ENCODE measurements at places on chromosomes 3 and 15.
A peak's percentile ranks its signal among the peaks of the same experiment; 100 is the strongest.

DNA sequence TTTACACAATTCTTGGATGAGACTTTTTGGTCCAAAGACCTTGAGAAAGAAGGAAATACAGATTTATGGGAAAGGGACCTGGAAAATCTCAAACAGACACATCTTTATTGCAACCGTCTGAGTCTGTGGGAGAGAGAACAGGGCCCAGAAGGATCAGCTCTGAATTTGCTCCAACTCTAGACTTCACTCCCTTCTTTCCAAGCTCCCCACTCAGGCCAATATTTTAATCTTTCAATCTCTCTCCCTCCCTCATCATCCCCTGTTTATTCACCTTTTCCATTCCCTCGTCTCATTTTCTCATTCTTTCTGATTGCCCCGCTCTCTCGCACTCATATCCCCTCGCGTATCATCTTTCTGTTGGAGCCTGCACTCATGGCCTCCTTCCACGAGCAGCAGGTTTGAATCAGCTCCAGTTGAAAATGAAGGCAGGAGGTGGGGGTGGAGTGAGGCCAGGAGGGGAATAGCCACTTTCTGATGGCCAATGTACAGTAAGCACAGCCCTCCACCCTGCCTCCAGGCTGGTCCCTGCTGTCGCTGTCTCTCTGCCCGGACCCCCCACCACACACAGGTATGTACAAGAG, 63.6 kb upstream of the BOC start:
- no peak for DNase-seq

DNA sequence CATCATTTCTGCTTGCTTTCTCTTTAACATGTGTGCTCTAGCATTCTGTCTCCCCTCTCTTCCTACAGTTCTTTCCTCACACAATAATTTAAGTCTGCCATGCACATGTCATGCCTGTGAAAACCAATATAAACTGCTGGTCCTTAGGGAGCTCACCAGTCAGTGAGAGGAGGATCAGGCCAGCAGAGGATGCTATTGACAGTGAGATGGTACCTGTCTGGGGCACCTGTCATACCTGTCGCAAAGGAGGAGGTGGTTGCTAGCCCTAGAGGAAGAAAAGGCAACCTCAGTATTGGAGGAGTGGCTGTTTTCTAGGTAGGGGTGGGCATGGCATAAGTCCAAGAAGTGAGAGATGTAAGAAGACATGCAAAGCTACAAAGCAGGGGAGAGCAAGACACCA, 194.6 kb downstream of the GABRG3 start:
- no peak for DNase-seq

- no peak for DNase-seq
Measured at GRCh38 chr15:90866800-90867199, 1.6 kb upstream of the FURIN start.

GRCh38 chr15:56242576-56243162, 1.0 kb downstream of the RFX7 start:
- DNase-seq: peak; percentile 42

- no peak for DNase-seq
Measured at GRCh38 chr3:100257586-100257985, 3.2 kb upstream of the TBC1D23 start.

DNA sequence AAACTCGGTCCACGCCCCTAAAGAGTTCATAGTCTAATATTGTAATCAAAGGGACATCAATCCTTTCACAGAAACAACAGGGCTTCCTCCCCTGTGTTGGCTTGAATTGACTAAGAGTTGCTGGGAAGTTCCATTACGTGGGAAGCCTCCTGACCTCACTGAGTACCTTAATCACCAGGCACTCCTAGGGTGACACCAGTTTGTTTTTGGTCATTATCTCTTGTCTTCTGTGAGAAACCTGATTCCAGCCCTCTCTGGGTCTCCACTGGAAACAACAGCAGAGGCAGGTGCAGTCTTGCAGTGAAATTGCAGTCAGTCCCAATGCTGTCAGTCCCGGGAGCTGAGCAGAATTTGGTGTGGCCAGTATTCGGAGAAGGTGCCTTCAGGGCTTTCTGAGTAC, 55.4 kb downstream of the BOC start:
- no peak for DNase-seq

DNA sequence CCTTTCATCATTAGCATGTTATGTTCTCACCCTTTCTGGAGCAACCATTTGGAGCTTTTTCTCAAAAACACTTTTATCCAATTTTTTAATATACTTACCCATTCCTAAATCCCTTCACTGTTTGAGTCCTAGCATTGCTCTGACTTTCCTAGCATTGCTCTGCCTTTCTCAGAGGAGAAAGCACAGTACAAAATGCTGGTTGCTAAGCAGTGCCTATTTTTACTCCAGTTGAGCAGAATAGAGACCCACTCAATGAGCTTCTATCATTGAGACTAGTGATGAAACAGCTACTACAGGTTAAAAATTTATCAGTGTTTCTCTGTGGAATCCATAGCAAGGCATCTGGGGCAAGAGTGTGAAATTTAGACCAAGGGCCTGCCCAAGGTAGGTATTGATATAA, 21.8 kb upstream of the IL1RAP start:
- DNase-seq: no peak

- no peak for DNase-seq
Measured at GRCh38 chr3:16463914-16464313, 49.6 kb downstream of the RFTN1 start.

GRCh38 chr3:16253601-16254000, 11.1 kb downstream of the DPH3 start:
- DNase-seq: no peak

DNA sequence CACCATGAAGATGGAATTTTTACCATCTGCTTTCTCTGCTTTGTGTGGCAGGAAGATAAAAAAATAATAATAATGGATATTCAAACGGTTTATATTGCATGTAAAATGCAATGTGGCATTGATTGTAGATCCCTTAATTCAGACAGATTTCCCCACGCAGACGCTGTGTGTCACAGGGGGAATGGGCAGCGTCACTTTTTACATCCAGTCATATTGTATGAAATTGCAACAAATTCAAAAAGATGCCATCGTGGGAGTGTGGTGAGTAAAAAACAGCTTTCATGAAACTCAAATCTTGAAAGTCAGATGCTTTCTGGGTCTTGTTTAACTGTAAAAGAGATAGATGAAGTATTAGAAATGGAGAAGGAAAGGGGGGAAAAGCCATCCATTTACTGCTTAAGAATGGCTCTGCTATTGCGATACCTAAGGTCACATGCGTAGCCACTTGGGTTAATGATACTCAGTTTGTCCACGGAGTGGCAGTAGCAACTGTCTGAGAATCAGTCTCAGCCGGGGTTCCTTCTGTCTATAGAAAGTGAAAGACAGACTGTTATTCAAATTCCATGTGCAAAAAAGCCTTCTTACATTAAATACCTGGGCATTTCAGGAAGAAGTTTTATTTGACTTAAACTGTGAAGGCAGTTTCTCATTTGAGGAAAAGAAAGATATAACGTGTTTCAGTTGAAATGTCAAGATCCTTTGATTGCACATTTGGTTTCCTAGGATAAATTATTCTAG, 28.5 kb downstream of the BTD start:
- DNase-seq: peak; percentile 85

GRCh38 chr15:79329171-79329611, 18.3 kb downstream of the TMED3 start:
- peak; percentile 37 for DNase-seq

DNA sequence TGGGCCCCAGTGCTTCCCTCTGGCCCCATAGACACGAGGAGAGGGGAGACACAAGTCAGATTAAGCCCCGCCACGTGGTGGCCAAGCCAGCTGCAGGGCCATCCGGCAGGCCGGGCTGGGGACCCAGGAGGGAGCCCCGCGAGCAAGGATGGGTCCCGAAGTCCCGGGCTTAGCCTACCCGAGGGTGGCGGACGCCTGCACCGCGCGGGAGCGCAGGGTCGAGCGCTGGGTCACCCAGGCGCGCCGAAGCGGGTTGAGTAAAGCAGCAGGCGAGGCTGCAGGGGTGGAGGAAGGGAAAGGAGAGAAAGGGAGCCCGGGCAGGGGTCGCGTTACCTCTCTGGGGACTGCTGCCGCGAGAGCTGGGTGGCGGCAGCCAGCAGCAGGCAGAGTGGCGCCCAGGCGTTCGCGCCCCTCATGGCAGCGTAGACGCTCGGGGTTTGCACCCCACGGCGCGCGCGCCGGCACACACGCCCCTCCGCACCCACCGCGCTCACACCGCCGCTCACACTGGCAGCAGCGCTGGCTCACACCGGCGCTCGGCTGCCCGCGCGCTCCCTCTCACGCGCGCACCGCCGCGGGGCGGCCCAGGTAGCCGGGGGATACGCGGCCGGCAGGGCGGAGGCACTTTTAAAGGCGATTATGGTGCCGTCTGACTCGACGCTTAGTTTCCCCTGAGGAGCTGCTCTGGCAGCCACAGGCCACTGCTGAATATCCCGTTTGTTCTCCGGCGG, at the start of gene PCOLCE2:
Gene PCOLCE2 (minus strand): TSS at position 603 of the 731 bp plus-strand sequence. CDS start 187 bp downstream, at position 416.
- peak; percentile 12 for DNase-seq

DNA sequence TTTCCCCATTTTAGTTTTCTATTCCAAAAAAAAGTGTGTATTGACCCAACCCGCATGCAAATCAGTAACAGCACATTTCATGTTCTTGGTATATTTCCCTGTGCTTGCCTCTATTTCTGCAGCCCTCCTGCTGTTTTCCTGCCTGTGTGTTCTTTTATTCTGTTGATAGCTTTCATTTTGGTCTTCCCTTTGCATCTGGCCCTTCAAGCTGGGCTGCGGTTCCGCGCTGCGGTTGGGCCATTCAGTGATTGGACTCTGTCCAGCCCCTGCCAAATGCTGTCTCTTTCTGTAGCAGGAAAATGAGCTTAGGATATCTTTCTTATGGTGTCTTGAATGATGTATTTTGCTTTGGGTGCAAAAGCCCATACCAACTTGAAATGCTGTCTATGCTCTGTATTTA, 49.9 kb downstream of the ZNF621 start:
- DNase-seq: no peak

DNA sequence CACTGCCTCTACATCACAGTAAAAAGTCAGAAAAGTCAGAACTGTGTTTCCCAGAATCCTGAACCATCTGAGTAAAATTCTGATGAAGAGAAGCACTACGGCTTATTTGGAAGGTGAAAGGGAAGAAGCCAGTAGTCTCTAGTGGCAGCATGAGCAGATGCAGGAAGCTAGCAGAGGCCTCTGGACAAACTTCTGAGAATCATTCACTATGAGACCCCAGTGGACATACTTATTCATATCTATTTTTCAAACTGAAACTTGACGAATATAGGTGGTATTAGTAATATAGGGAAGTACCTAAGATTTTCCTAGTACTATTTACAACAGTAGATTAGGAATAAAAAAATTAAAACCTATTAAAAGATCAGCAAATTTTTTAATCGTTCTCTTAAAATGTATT, 272.8 kb upstream of the TTC14 start:
- DNase-seq: no peak

DNA sequence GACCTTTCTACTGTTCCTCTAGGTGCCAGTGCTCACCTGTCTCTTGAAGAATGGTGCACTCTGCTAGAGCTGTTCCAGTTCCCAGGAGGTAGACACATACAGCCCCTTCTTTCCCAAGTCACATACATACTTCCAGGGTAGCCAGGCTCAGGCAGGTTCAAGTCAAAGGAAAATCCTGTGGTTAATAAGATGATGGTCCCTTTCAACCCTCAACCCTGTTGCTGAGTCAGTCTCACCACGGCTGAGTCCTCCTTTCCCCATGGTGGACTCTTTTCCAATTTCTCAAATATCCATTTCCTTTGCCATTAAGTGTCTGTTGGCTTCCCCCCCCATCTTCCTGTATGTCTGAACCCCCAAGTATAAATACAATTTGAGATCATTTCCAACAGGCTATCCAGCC, 56.1 kb upstream of the ACAN start:
- no peak for DNase-seq

DNA sequence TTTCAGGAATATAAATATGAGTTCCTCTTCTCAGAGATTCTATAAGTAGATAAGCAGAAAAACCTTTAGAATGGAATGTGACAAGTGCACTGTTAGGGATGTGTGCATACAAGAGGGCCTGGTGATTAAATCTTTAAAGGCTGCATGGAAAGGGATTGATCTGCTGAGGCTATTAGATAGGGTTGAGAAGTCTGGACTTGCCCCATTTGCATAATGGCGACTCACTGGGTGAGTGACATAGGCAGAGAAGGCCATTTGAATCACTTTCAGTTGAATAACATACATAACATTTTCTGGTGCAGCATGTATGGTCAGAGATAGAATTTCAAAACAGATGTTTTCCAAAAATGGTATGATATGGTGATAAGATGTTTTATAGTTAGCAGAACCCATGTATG, 156.9 kb downstream of the ZNF621 start:
- no peak for DNase-seq

DNA sequence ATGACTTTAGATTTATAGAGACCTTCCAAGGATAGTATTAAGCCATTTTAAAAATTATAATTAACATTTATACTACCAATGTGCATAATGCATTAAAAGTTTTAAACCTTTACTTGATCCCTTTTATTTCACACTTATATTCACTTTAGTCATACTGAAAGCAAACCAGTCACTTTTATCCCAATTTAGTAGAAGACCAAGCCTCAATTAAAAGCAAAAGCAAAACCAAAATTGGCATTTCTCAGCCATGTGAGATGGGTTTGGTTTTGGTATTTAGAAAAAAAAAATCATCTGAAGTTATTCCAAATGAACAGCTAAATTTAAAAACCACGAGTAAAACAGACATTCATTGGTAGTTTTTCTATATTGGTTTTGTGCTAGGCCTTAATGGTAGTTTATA, 249.4 kb downstream of the LPP start:
- no peak for DNase-seq

DNA sequence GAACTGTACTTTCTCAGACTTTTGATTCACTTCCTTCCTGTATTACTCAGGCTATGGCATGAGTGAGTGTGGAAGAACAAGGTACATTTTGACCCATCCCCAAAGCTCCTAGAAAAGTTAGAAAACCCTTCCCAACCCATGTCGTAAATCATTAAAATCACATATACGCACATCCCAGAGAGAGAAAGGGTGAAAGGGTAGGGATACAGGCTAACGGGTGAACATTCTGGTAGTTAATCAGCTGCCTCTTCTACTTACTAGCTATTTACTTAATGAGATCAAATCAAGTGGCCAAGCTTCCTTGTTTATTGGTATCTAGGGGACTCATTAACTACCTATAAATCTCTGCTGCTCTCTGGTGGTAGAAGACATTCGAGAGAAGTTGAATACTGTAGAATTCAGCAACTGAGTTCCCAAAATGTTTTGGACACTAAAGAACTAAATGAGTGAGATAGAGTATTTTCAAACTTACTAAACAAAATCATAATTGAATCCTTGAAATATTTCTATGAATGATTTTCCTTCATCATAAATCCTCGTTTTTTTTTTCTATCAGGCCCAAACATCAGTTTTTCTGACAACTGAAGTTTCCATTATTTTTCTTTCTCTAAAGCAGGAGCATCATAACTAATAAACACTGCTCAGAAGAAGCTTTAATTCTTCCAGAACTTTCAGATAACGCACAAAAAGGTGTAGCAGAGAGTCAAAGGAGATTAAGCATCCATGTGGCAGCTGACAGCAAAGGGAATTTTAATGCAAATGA, 124.2 kb downstream of the IMPG2 start:
- peak; percentile 9 for DNase-seq

- DNase-seq: no peak
Measured at GRCh38 chr3:99721633-99722007, 83.2 kb downstream of the COL8A1 start.
